Fibroblast of the aortic adventitia (primary cell): ENCODE measurements at places on chromosomes 4 and X. TPM values are rescaled to one million over a fixed set of nuclear protein-coding genes. Genes with fewer than 3 reads are reported as not detected.

The RIBC1 gene
- total RNA-seq, result 0.36 and 1.6 TPM in 2 replicates

The MAGEA9B gene
- not detected in 2 replicates for total RNA-seq

The STBD1 gene
- total RNA-seq, result 3.6 and 5.0 TPM in 2 replicates

The UCP1 gene
- not detected in 2 replicates for total RNA-seq

The EGF gene
- 0.09 and 1.1 TPM in 2 replicates for total RNA-seq

The GRID2 gene
- total RNA-seq, result 0.25 and 0.63 TPM in 2 replicates

The ITM2A gene
- total RNA-seq, result 0.54 and 3.3 TPM in 2 replicates

The XG gene
- total RNA-seq, result 13.8 and 50.4 TPM in 2 replicates

The FAM47E gene
- 0.18 TPM in 1 of 2 replicates, not detected in the other for total RNA-seq

The TMEM271 gene
- not detected in 2 replicates for total RNA-seq

The MAGEC1 gene
- total RNA-seq, result not detected in 2 replicates
